ENCODE measurements at places on chromosomes 13 and 19.

- no peak for DNase-seq
These were observed 9.3 kb downstream of the MAP3K10 start for GRCh38 chr19:40200341-40201099.

GRCh38 chr19:49423985-49424303, 703 bp upstream of the PTH2 start:
- no peak for DNase-seq

DNA sequence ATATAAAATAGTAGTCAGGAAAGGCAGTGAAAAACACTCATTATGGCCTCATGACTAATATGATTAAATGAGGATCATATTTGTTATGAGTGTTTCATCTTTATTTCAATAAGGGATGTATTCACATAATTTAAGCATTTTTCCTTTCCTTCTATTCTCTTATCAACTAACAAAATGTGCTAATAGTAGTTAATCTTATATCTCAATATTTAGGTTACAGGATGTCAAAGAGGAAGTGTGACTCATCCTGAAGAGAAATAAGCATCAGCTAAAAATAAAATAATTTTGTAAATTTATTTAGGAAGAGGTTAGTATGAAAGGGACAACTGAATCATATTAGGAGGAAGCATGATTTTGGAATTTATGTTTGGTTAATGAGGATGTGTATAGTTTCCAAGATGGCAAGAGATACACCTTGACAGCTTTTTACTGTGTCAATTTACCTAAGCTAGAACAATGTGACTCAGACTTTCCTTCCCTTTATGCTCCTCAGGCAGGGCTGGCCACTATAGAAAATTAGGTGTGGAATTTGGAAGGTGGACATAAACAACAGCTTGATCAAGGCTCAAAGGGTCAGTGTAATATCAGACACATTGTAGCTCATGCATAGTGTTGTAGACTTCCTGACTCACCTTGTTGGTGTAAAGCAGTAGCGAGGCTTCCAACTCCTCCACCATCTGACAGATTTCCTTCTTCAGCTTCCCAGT, 172.7 kb downstream of the SLITRK1 start:
- no peak for DNase-seq

- DNase-seq: peak; percentile 57
These were observed 12.1 kb upstream of the ZSCAN1 start for GRCh38 chr19:58021541-58022282.

DNA sequence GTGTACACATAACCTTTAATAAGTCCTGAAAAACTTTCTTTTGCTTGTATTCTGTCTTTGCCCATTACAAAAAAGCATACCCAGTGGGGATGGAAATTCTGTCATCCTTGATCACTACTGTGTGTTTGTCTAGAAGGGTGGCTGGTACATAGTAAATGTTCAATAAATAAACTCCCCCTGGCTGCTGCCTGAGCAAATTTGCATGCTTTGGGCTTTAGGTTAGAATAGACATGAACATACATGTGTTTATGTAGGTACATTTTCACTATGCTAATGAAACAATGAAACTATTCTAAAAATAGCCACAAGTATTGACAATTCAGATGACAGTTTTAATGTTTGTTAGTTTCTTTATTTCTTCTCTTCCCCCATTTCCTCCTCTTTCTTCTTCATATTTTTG, 36.1 kb downstream of the TNFSF13B start:
- no peak for DNase-seq

- peak; percentile 91 for DNase-seq
These were observed 35.7 kb upstream of the MATK start for GRCh38 chr19:3821857-3822364.

GRCh38 chr13:95707442-95708390, 30.8 kb downstream of the DNAJC3 start:
- peak; percentile 79 for DNase-seq

- DNase-seq: peak; percentile 83
These were observed 474 bp upstream of the IFT88 start for GRCh38 chr13:20566468-20566897.

DNA sequence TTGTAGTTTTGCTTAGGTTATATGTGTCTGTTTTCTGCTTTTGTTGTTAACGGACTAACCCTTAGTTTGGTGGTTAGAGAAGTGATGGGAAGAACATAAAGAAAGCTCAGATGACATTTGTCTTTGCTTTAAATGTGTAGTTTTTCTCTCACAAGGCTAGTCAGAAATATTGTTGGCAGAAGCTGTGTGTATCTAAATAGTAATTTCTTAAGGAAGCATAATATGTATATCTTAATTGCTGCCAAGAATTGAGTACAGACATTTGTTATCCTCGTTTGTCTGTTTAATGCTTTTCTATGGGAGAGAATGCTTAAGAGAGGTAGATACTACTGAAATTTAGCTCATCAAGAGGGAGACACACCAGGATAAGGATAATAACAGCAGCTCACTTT, 2.7 kb downstream of the RGCC start:
- no peak for DNase-seq

GRCh38 chr13:47281991-47282390, 385.1 kb upstream of the HTR2A start:
- peak; percentile 24 for DNase-seq

DNA sequence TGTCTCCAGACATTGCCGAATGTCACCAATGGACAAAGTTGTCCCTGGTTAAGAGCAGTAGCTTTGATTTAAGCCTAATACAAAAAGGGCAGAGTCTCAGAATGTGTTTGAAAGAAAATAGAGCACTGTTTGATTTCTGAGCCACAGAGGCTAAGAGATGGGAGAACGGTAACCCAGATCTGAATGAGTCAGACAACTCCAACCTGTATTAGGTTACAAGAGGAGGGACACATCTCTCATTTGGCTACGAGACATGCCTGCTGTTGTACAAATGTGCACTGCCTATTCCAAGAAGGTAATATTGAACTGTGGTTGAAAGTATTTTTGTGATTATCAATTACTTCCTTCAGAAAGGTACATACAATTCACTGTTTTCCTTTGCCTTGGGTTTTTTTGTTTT, 4.9 kb upstream of the HSPH1 start:
- DNase-seq: no peak

DNA sequence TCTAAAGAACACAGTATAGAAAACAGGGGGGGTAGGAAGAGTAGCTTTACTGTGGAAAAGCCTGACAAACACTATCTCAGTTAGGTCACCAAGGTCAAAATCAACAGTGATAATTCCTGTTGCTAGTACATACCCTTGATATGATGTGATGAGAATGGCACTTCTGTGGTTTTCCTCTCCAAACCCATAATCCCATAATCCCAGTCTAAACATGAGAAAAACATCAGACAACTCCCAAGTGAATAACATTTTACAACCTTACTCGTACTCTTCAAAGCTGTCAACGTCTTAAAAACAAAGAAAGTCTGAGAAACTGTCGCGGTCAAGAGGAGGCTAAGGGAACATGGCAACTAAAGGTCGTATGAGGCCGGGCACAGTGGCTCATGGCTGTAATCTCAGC, 137.6 kb downstream of the FOXO1 start:
- no peak for DNase-seq

DNA sequence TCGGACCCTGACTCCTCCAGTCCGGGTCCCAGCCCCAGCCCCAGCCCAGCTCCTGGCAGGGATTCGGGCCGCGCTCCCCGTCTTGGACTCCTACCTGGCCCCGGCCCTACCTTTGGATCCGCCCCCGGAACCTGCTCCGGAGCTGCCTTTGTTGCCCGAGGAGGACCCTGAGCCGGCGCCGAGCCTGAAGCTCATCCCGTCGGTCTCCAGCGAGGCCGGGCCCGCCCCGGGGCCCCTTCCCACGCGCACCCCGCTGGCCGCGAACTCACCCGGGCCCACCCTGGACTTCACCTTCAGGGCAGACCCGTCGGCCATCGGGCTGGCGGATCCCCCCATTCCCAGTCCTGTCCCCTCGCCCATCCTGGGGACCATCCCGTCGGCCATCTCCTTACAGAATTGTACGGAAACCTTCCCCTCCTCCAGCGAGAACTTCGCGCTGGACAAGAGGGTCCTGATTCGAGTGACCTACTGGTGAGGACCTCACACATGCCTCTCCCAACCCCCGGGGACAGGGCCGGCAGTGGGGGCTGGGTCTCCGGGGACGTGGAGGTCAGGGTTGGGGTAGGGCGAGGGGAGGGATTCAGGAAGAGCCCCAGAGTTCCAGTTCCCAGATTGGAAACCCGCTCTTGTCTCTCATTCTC, 732 bp downstream of the SELENOV start:
- DNase-seq: no peak

DNA sequence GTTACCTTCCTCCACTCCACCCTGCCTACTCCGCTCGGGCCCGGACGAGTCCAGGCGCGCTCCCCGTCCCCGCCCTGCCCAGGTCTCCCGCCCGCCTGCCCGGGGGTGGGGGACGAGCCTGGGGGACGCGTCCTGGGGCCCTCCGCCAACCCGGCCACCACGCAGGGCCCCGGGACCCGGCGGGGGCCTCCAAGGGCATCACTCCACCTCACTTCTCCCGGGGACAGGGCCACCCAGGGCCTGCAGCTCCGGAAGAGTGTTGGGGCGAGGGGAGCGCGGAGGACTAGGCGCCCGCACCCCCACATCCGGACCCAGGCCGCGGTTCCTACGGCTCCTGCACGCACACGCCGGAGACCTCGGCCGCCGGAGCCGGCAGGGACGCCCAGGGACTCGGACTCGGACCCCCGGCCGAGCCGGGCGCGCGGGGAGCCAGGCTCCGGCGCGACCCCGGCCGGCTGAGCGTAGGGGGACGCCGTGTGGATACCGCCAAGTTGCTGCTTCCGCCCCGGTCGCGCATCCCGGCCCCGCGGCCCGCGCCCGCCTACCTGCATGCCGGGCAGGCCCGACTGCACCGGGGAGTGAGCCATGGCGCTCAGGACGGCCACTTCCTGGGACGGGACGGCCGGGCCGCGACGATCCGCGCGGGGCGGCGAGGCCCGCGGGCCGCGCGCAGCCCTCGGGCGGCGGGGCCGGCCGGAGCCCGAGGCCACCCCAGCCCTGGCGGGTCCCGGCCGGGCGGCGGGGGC, 534 bp downstream of the STK24 start:
- peak; percentile 63 for DNase-seq

DNA sequence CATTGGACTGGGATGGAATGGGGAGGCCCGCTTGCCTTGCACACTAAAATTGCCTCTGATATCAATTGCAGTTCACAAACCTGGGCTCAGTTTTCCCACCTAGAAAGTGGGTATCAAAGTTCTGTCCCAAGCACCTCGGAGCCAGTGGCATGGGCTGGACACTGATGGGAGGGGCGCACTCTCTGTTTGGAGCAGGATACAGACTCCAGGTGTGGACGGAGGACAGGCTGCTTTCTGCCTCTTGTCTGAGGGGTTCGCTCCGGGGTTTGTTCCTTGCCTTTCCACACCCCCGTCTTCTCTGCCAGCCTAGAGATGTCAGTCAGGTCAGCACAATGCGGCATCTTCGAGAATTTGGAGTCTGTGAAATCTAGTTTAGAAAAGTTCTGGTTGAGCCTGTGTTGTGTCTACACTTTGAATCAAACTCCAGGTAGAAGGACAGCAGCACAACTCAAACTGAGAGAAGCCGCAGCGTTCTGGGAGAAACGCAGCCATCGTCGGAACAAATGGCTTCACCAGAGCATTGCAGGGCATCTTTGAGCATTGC, 141.9 kb downstream of the TEX29 start:
- DNase-seq: no peak

DNA sequence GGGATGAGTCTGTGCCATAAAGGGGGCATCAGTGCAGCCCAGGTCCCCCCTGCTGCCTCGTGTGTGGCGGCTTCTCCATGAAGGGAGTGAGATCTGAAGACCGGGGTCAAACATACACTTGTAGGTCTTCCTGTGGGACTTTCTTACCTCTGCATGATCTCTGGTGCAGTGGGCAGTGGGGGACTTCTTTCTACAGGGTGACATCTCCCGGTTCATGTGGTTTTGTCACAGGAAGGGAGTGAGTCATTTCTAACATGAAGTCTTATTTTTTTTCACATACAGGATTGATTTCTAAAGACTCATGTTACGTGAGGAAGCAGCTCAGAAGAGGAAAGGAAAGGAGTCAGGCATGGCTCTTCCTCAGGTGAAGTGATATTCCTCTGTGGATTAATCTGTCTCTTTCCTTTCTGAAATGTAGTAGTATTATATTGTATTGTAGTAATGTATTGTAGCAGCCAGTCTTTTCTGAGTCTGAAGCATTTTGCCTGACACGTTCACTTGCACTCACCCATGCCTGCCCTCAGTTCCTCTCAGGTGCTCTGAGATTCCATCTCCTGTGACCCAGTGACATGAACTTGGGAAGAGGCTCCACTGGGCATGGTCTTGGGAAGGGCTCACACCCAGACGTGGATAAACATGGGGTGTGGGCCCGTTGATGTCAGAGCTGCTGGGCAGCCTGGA, 15.7 kb downstream of the ZNF808 start:
- peak; percentile 11 for DNase-seq

DNA sequence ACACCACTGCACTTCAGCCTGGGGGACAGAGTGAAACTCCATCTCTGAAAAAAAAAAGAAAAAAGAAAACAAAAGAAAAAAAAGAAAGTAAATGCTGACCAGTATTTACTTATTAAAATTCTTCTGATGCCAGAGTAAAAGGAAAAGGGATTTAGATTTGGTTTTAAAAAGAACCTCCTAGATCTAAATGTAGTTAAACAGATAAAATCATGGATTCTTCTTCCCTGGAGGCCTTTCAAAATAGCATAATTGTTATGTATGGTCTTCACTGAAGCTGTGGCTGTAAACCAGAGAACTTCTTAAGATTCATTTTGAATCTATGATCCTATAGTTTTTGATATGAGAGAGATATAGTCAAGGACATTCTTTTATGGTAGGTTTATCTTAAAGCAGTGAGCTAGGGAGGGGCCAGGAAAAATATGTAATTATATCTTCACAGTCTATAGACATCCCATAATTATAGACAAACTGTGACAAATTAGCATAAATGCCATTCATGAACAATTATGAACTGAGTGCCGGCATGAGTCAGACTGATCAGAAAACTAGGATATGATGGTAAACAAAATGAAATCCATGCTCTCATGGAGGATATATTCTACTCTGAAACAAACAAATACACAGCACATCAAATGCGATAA, 14.9 kb upstream of the STK24 start:
- DNase-seq: no peak

GRCh38 chr19:19549804-19550464, 11.9 kb downstream of the CILP2 start:
- DNase-seq: no peak

GRCh38 chr13:34591129-34591528, 350.9 kb upstream of the NBEA start:
- DNase-seq: no peak

- DNase-seq: no peak
These were observed 112.3 kb downstream of the COL4A2 start for GRCh38 chr13:110419381-110419791.

DNA sequence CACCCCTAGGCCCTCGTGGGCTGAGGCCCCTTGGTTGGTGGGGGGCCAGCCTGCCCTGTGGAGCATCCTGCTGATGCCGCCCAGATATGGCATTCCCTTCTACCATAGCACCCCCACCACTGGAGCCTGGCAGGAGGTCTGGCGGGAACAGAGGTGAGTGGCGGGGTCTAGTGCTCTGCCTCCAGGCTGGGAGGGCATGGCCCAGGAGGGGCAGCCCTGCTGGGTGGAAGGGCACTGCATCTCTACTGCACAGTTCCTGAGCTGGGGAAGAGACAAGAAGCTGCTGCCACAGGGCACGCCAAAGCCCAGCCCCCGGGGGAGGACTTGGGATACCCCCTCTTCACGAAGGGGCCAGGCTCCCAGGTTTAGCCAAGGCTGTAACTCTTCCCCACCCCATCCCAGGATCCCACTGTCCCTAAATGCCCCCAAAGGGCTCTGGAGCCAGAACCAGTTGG, 2.4 kb upstream of the KMT2B start:
- DNase-seq: no peak

- no peak for DNase-seq
These were observed 9.7 kb downstream of the PTBP1 start for GRCh38 chr19:806815-807421.

All from suppressor macrophage (primary cell).